ENCODE measurements at places on chromosomes 6 and 20.

GRCh38 chr6:158849899-158850806 lies 31.0 kb upstream of the EZR start:
- peak; percentile 98 for DNase-seq

DNA sequence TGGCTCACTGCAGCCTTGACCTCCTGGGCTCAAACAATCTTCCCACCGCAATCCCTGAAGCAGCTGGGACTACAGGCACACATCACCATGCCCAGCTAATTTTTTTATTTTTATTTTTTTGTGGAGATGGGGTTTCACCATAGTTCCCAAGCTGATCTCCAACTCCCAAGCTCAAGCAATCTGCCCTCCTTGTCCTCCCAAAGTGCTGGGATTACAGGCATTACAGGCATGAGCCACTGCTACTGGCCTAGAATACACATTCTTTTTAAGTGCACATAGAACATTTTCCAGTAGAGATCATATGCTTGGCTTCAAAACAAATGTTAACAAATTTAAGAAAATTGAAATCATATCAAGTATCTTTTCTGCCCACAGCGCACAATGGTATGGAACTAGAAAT lies 176.8 kb upstream of the MARCKS start:
- DNase-seq: no peak

- DNase-seq: no peak
Measured at GRCh38 chr6:47159763-47160162, 117.6 kb upstream of the ADGRF1 start.

DNA sequence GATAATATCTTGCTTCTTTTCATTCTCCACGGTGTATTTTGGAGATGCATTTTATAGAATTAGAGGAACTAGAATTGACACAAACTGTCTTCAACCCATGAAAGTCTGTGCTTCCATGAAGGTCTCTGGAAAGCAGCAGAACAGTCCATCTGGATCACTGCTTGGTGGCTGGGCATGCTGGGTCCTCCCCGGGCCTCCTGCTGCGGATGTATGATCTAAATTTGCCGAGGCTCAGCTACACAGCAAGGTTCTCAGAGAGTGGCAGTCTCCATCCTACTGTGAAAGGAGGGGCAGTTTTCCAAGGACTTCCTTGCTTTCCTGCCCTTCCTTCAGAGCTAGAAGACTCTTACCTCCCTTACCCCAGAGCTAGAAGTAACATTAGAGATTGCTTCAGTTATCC lies 15.1 kb downstream of the PKIG start:
- DNase-seq: no peak

DNA sequence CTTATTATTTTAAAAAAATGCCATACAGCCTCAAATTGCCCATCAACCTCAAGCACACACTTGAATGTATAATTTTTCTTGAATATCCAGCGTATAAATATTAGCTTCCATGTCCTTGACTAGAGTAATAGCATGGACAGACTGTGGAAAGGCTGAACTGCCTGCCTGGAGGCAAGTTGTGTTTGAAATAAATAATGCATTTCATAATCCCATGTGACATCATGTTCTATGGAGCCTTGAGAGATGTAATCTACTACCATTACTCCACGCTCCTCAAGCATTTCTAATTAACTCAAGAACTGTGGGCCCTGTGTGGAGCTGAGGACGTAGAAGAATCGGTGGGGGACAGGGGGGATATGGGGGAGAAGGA lies 94.2 kb downstream of the CDS2 start:
- no peak for DNase-seq

- no peak for DNase-seq
Measured at GRCh38 chr20:23475395-23475794, 15.5 kb upstream of the CST8 start.

GRCh38 chr6:29976588-29977424 lies 34.5 kb downstream of the HLA-A start:
- DNase-seq: peak; percentile 61

DNA sequence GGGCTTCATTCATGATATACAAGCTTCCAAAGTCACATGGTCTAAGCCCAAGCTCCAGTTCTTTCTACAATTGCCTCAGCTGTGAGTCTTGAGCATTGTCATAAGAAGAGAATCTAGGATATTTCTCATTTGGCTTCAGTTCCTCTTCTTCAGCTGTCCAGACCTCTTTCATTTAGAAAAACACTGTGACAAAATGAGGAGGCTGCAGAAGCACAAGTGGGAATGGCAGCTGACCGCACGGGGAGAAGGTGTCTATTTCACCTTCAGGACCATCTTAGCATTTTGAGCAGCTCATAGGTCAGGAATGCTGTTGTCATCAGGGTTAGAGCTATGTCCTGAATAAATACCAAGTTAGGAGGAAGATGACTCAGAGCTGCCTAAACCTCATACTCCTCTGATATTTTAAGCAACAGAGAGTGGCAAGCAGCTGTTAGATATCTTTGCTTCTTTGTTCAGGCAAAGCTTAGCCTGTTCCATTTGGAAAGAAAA lies 390.1 kb upstream of the CITED2 start:
- no peak for DNase-seq

- DNase-seq: no peak
Measured at GRCh38 chr6:135222623-135223022, 41.5 kb downstream of the MYB start.

GRCh38 chr20:33475381-33476152 lies 14.3 kb upstream of the CBFA2T2 start:
- DNase-seq: no peak

GRCh38 chr20:36319356-36320260 lies 13.5 kb downstream of the DLGAP4 start:
- no peak for DNase-seq

DNA sequence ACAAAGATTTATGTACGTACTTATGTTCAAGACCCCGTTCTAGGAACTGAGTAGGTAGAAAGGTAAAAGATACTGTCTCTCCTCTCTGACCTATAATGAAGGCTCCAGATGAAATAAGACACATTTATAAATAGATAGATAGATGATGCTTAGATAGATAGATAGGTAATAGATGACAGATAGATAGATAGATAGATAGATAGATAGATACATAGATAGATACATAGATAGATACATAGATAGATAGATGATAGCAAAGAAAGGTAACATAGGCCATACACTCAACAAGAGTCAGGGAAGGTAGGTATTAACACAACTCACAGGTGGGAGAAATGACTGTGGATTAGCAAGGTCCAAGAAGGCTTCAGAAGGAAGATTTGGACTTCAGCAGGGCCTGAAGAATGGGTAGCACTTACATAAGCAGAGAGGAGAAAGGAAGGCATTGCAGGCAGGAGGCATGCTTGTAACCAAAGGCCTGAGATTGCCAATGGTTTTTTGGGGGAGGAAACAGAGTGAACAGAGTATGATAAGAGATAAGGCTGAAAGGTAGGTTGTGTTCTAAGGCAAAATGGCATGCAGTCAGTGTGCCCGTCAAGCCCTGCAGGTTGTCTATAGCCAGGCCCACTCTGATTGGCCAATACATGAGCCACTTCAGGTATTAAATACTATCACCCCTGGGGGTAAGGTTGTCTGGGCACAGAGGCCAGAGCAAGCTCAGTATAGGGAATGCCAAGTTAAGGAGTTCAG lies 7.7 kb upstream of the MYB start:
- no peak for DNase-seq

GRCh38 chr6:111925296-111925695 lies 52.0 kb upstream of the FYN start:
- DNase-seq: no peak

GRCh38 chr6:124683507-124683906 lies 278.7 kb upstream of the RNF217 start:
- no peak for DNase-seq

GRCh38 chr6:112257178-112257855 lies 3.0 kb upstream of the LAMA4 start:
- DNase-seq: no peak

GRCh38 chr6:155273431-155273830 lies 9.6 kb downstream of the CLDN20 start:
- no peak for DNase-seq

GRCh38 chr6:106540907-106541306 lies 88.4 kb downstream of the RTN4IP1 start:
- no peak for DNase-seq

DNA sequence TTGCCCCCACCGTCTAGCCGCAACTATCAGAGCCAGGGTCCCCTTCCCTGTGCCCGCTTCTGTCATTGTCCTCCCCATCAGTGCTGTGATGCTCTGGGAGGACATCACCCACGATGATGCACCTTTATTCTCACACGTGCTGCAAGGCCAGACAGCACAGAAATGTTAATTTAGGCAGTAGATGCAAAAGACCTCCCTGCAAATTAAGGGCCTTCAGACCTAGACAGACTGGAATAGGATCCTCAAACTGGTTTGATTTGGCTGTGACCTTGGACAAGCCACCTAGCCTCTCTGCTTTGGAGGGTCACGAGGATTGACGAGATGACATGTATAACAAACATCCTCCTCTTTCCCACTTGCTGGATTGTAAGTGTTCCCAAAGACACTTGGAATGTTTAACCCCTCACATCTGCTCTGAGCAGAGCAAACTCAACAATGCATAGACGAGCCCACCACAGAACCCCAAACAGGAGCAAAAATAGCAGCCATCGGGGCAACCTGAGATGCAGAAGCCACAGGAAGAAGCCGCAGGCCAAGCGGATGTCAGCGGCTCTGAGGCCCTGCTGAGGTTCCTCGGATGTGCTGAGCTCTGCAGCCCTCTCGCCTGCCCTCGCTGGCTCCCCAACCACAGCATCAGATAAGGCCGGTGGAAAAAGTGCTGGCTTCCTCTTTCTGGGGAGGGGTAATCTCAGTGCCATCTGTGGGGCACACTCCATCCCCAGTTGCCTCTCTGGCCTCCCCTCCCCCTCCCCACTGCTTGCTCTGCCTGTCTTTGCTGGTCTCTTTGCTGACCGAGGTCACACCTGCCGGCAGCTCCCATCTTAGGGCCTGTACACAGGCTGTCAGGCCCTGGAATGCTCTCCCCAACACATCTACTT lies 35.3 kb downstream of the TOX2 start:
- DNase-seq: peak; percentile 64

GRCh38 chr6:24740861-24741260 lies 21.9 kb upstream of the C6orf62 start:
- DNase-seq: no peak

DNA sequence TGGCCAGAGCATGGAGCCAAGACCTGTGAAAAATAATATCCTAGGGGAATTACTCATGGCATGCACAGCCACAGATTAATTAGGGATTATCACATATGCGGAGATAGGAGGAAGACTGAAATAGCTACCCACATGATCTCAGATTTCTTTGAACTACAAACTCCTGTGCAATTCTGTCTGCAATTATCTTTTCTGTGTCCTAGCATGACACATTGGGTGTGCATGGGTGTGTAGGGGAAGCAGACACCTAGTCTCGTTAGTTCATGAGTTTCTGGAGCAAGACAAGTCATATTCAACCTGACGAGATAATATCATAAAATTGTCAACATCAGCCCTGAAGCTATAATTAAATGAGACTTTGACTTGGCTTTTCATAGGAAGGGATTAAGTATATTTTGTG lies 3.6 kb upstream of the SLC17A4 start:
- DNase-seq: no peak

DNA sequence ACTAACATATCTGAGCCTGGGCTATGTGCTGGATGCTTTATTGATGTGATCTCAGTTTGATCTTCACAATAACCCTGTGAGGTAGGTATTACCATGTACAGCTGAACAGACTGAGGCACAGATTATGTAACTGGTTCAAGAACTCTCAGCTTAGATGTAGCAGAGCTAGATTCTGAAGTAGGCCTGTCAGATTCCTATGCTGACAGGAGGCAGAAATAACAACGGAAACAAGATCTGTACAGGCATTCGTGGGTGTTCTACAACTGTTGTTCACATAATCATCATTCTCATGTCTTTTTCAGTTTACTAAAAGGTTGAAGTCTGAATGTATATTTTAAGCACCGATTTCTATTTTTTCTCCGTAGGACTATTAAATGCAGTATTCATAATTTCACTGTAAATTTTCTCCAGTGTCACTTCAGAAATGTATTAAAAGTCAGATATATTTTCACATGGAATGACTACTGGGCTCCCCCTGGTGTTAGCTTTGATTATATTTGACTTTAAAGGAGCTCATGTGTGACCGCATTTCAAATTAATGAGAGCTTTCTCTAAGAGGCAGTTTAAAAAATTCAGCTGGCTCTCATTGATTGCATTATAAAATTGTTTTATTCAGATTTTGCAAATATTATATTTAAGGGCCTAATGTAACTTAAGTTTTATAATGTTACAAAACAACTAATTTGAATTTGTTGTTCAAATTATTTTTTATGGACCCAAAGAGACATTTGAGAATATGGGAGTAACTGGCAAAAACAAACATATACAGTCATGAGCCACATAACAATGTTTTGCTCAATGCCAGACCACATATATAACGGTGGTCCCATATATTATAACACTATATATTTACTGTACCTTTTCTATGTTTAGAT lies 36.4 kb upstream of the SLC17A4 start:
- DNase-seq: peak; percentile 15

DNA sequence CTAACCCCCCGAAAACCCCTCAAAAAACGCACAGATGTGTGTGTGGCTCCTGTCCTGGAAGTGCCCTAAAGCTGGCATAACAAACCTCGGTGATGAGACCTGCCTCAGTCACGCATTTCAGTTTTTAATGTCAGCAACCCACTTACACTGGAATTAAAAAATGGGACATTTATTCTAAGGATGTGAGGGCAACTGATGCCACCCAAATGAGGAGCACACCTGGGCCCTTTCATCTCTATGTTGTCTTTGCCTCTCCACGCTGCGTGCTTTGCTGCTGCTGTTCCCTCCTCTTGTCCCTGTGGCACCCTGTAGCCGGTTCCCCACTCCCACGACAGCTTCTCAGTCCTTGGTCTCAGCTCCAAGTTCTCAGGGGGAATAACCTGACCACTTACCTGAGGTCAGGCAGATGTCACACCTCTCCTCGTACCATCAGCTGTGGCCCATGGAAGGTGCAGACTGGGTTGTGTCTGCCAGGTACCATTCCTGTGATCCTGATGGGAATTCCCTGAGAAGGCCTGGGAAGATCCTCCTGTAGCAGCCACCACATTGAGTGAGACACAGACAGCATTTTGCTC lies 134.2 kb upstream of the THBS2 start:
- no peak for DNase-seq

- no peak for DNase-seq
Measured at GRCh38 chr20:3277686-3278465, 38.9 kb upstream of the SLC4A11 start.

GRCh38 chr6:28167926-28168325 lies 26.2 kb downstream of the ZKSCAN8 start:
- DNase-seq: no peak

GRCh38 chr20:40670253-40670652 lies 18.8 kb downstream of the MAFB start:
- no peak for DNase-seq

DNA sequence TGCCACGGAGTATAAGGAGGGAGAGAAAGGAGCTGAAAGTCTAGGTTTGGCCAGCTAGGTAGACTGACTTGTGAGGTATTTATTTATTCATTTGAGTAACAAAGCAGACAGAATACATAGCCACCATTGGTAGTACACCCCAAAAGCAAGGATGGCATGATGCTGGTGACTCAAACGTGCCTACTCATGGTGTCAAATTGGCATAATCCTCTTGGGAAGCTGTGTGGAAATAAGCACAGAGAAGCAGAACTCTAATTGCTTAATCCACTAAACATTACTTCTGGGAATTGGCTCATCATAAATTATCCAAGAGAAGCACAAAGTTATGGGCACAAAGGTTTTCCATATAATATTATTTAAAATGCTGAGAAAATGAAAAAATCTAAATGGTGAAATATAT lies 2.5 kb downstream of the DEFB132 start:
- no peak for DNase-seq
